ENCODE measurements at places on chromosomes 11 and 22.

GRCh38 chr11:1055990-1056771, 18.5 kb upstream of the MUC2 start:
- DNase-seq, result no peak

GRCh38 chr22:23180301-23180892, at the start of gene BCR:
BCR (plus strand) TSS chr22:23180509; CDS start chr22:23180961, 452 bp downstream.
- DNase-seq, result peak; percentile 77

GRCh38 chr11:108338750-108339149, 115.9 kb downstream of the ATM start:
- no peak for DNase-seq

DNA sequence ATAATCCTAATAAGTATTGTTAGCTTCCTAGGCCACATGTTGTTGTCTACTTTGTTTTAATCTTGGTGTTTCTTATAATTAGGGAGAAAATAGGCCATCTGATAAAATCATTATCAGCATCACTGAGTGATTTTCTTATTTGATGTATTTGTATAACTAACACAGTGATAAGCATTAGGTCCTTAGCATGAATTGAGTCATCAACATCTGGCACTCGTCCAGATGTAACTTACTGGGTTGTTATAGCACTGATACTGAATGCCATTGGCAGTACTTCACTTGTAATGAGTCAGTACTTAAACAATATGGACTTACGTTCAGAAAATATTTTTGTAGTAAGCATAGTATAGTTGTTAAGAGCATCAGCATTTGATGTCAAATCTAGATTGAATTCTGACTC, 16.2 kb downstream of the API5 start:
- no peak for DNase-seq

GRCh38 chr11:31972623-31973022, 118.3 kb upstream of the RCN1 start:
- DNase-seq, result no peak

DNA sequence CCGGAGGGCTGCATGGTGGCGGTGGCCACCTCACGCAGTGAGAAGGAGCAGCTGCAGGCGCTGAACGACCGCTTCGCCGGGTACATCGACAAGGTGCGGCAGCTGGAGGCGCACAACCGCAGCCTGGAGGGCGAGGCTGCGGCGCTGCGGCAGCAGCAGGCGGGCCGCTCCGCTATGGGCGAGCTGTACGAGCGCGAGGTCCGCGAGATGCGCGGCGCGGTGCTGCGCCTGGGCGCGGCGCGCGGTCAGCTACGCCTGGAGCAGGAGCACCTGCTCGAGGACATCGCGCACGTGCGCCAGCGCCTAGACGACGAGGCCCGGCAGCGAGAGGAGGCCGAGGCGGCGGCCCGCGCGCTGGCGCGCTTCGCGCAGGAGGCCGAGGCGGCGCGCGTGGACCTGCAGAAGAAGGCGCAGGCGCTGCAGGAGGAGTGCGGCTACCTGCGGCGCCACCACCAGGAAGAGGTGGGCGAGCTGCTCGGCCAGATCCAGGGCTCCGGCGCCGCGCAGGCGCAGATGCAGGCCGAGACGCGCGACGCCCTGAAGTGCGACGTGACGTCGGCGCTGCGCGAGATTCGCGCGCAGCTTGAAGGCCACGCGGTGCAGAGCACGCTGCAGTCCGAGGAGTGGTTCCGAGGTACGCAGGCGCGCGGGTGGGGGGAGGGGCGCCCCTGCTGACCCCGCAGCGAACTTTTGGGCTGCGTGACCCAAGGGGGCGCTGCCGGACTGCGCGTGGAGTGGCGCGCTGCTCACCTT, 670 bp downstream of the NEFH start:
- peak; percentile 60 for DNase-seq

GRCh38 chr11:83922318-83922717, 636.2 kb upstream of the CCDC90B start:
- no peak for DNase-seq

DNA sequence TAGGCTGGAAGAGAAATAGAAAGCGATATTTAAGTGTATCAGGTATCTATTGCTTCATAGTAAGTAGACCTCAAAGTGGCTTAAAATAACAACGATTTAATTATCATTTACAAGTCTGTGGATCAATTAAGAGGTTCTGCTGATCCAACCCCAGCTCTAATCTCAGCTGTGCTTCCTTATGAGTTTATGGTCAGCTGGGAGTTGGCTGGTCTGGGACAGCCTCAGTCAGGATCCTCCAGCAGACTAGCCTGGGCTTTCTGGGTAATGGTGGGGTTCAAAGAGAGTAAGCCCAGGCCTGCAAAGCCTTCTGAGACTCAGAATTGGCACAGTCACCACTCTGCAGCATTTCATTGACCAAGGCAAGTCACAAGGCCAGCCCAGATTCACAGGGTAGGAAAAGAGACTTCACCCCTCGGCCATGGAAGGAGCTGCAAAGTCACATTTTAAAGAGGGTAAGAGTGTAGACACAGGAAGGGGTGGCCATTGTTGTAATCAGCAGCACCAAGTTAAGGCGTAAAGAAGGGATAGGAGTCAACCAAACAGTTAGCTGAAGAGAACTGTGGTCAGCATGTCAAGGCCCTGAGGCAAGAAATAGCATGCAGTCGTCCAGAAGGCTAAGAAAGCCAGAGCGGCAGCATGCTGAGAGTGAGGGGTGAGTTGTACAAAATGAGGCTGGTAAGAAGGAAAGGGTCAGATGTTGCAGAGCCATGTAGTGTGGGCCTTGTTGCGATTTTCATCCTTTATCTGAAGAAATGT, 168.2 kb downstream of the ETS1 start:
- DNase-seq, result no peak

GRCh38 chr22:22784249-22785039, 103.2 kb upstream of the IGLL5 start:
- DNase-seq, result no peak

DNA sequence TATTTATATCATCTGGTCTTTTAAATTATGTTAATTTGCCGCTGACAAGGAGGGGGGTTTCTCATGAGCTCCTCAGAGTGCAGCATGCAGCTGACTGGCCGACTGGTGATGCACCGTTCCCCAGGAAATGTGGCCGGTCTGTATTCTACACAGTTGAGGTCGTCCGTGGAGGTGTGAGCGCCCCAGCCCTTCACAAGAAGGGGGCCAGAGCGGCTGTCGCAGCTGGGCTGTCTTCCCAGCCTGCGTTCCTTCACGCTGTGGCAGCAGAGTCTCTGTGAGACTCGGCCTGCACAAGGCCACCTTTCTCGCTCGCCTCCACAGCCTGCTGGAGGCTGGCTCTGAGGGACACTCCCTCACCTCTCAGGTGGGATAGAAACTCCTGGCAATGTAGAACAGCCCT, 43.2 kb downstream of the AP2A2 start:
- DNase-seq, result no peak

DNA sequence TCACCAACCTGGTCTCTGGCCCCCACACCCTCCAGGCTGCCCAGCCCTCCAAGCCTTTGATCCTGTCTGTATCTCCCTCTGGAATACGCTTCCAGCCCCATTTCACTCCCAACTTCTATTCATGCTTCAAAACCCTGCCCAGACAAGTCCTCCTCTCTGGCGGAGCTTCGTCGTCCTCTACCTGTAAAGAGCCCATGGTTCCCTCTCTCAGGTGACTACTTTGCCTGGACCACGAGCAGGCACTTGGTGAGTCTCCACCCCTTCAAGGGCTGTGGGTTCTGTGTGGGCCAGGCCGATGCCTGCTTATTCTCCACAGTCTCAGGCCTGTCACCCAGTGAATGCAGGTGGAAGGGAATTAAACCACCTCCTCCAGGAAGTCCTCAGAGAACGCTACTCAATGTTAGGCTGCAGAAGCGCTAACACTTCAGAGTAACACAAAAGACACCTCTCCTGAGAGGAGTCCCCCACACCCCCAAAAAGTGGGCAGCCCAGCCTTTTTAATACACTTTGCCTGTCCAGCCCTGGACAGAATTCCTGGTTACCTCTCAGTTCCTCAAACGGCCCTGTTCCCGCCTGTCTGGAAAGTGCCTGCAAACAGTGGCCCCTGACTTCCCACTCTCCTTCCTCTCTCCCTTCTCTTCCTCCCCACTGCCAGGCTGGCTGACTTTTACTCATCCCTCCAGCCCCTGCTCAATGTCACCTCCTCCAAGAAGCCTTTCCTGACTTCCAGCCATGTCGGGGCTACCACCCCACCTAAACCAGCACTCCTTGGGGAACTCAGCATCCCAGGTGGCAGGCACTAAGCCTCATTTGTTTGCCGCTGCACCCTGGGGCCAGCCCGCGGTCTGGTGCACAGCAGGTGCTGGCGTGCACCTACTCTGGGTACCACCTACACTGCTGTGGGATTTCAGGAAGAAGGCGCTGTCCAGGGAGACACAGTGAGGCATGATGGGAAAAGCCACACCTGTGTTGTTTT, 9.0 kb downstream of the RAC2 start:
- no peak for DNase-seq

DNA sequence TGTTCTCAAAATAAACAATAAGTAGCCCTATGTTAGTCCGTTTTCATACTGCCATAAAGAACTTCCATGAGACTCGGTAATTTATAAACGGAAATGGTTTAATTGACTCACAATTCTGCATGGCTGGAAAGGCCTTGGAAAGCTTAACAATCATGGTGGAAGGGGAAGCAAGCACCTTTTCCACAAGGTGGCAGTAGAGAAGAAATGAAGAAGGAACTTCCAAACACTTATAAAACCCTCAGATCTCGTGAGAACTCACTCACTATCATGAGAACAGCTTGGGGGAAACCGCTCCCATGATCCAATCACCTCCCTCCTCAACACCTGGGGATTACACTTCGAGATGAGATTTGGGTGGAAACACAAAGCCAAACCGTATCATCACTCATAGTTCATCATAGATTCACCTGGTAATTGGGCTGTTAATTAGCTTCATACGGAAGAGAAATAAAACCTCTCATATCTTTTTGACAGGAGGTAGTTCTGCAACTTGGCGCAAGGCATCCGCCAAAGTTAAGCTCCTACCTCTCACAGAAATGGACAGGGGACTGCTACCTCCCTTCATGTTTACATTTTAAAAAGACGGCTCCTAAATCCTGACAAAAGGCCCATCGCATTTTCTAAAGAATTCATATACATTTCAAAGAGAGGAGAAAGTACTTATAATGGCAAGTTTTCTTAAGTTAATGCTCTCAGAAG, 49.0 kb downstream of the MUC15 start:
- DNase-seq, result no peak

GRCh38 chr11:123000721-123001120, 19.1 kb upstream of the BSX start:
- DNase-seq, result no peak

- DNase-seq, result no peak
Observed at GRCh38 chr22:33421859-33422258, 363.7 kb upstream of the SYN3 start.

DNA sequence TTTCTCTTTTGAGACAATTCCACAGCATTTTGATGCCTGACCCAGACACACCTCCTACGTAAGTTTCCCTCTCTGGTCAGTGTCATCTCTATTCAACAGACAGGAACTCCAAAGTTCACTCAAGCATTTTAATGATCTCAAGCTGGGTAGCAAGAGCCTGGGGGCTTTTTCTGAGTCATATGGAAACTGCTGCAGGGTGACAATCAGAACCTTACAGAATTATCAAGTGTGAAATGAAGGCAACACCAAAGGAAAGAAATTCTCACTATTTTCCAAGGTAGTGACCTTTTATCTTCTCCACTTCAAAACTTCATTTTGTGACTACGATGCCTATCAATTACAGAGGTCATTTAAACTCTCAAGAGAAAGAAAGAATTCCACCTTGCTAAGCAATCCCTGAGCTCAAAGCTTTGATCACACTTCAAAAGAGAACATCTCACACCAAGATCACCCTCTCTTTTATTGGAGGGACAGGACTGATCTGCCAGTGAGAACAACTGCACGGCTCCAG, 229.0 kb upstream of the ZC3H12C start:
- no peak for DNase-seq

- no peak for DNase-seq
Observed at GRCh38 chr11:68582416-68583040, 101.8 kb upstream of the GAL start.

DNA sequence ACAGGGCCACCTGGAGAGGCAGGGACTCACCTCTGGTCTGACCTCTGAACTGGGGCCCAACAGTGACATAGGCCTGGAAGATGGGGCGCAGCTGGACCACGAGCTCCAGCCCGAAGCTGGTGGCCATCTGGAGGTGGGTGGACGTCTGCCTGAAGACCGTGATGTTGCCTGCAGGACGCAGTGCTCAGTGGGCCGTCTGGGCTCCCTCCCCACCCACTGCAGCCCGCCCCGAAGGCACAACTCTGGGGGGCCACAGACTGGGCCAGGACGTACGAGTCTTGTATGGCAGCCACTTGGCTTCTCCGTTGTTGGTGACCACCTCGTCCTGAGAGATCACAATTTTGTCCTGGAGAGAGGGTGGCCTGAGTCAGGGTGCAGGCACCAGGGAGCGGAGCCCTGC, 7.9 kb downstream of the MUC6 start:
- no peak for DNase-seq

- peak; percentile 52 for DNase-seq
Observed at GRCh38 chr22:46149512-46150033, 753 bp upstream of the PPARA start.

DNA sequence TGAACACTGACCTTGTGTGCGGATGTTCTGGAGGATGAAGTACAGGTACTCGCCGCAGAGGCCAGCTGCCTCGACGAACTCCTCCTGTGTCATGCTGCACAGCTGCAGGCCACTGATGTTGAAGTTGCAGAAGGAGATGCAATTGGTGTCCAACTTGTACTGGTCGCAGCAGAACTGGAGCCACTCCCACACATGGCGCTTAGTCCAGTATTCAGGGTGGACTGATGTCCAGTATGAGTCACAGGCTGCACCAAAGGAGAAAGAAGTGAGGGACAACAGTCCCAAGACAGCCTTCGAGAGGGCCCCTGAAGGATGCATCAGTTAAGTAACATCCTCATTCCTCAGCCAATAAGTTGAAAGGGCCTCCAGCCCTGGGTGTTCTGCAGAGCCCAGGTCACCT, 20.1 kb downstream of the ELF5 start:
- no peak for DNase-seq

DNA sequence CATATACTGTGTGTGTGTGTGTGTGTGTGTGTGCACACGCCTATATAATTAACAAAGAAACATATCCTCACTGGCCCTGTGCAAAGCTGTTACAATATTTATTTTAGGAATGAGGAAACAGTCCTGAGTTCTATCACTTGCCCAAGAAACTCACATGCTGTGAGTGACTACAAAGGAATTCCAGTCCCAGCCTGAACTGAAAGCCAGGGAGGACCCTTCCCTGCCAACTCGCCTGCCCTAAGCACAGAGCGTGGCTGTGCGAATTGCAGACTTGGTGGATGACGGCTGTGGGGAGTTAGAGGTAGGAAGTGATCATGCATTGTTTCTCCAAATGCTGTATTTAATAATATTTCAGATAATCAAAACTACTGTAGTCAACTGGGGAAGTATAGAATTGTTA, 26.4 kb upstream of the CD5 start:
- DNase-seq, result peak; percentile 11

DNA sequence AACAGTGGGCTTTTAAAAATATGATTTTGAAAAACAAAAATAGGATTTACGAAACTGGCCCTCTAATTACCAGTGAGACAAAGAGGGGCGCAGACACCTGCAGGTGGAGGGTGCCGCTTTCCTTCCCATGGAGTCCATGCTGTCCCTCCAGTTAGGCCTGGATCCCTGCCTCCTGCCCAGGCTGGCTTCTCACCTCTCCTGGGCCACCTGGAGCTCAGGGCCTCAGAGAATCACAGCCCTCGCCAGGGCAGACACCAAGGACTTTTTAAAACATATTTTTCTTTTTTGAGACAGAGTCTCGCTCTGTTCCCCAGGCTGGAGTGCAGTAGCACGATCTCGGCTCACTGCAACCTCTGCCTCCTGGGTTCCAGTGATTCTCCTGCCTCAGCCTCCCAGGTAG, 1437.2 kb downstream of the TBC1D22A start:
- DNase-seq, result no peak

All from putamen (tissue), 1 donor.